ENCODE measurements at places on chromosomes 3 and 15. TPM values are rescaled to one million over a fixed set of nuclear protein-coding genes. Genes with fewer than 3 reads are reported as not detected.
A peak's percentile ranks its signal among the peaks of the same experiment; 100 is the strongest.

- DNase-seq = no peak
Measured at GRCh38 chr3:179449636-179450035, 1.6 kb downstream of the GNB4 start.

The FRMD5 gene
- 0.13 TPM for total RNA-seq

The RTP3 gene
- total RNA-seq = not detected

DNA sequence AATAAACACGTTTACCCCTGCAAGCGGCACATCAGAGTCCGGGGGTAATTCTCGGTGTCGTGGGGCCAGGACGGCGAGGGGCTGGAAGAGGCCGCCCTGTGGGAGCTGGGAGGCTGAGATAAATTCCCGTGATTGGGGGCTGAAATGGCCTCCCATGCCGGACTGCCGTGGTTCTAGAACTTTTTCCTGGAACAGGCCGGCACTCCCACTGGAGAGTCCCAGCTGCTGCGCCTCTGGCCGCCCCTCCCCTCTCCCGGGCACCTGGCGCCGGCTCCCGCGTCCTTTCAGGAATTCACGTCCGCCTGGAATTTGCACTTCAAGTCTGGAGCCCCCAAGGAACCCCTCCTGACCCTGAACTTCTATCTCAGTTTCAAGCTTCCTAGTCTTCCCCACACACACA, 10.8 kb upstream of the LRRC2 start:
- DNase-seq = no peak

The MORC1 gene
- not detected for total RNA-seq

DNA sequence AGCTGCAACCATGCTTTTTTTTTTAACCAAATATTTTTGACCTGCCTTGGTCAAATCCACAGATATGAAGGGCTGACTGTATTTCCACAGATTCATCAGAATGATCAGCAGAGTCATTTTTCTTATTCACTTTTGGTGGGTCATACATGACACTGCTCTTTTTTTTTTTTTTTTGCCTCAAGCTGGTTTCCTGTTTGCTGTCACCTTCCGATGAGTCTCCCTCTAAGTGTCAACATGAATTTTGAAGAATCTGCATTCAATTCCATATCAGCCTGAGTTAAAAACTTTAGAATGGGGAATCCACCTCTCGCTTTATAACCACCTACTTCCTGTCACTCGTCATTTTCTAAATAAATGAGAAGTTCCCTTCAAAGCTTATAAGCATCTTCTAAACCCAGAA, 2.2 kb upstream of the SLC12A8 start:
- DNase-seq = no peak

- no peak for DNase-seq
Measured at GRCh38 chr3:46017720-46018119, 9.6 kb downstream of the XCR1 start.

The UPK1B gene
- not detected for total RNA-seq

- DNase-seq = no peak
Measured at GRCh38 chr3:139463466-139463865, 12.8 kb downstream of the RBP2 start.

The PDCD10 gene
- total RNA-seq = 37.7 TPM

GRCh38 chr3:184731786-184732537, 20.1 kb upstream of the MAGEF1 start:
- DNase-seq = peak; percentile 47

Data from mesenteric fat pad (tissue), 1 donor.